ENCODE measurements at places on chromosomes 5 and 9.

- no peak for DNase-seq
Observed at GRCh38 chr5:137714946-137715345, 20.9 kb downstream of the KLHL3 start.

DNA sequence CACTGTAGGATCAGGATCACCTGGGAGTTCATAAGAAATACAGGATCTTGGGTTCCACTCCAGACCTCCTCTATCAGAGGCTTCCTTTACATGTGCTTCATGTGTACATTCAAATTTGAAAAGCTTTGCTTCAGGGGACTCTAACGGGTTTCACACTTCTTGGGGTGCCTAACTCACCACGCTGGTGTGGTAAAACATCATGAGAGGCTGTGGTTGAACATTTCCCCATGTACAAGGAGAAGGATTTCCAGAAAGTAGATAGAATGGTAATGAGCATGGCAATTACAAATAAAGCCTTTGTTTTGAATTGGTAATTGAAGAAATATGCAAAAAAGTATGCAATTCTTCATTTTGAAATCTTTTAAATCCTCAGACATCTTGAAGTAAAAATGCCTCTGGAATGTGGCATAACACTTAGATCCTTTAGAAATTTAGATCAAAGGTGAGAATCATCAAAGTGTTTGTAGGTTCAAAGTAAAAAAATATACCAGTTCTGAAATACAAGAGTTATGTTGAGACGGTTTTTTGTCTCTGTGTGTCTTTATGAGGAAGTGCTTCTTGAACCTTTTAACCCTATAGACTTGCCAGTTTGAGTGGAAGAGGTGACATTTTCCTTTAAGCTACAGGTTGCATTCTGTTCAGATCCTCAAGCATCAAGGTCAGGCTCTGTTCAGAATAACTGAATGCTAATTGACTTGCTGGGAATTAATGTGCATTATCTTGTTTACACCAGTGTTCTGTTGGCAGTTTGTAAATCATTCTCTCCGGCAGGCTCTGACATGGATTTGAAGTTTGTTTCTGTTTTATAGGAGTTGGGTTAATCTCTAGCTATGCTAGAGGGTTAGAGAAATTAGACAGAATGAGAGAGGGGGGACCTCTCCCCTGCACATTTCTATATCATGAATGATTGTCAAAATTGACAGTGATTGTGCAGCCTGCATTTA, 415.3 kb downstream of the MAN2A1 start:
- DNase-seq = no peak

DNA sequence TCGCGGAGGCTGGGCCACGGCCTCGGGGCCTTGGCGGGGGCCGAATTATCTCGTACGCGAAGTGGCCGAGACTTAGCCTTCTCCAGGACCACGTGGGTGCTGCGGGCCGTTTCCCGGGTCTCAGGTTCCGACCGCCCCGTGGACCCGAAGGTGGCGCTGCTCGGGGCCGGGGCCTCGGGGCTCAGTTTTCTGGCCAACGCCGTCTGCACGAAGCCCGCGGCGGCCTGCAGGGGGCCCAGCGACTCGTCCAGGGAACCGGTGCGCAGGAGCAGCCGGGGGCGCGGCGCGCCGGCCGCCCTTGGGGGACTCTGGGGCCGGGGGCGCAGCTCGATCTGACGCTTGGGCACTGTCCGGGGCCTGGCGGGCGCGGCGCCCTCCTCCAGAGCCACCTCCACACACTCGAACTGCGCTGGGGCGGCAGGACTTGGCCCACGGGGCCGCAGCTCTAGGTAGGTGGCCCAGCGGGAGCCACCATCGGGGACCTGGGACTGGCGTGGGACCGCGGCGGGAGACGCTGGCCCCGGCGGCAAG, 716 bp downstream of the PROB1 start:
- DNase-seq = peak; percentile 87

DNA sequence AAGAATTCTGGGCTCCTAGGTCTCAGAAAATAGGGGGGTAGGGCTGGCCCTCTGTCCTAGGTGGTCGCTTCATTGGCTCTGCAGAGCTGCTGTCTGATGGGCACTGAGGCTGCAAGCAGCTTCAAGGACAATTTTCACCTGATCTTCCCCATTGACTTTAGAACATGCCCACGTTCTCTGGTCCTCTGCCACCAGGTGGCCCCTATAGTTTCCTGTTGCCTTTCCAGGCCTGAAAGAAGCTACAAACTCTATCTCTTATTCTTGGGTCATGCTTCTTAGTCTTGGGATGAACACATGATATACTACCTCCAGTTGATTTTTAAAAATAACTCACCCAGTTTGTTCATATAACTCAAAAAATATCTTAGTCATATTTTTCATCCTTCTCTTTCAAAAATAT, 26.3 kb downstream of the SPZ1 start:
- no peak for DNase-seq

- DNase-seq = no peak
Observed at GRCh38 chr9:105171589-105171988, 72.9 kb upstream of the SLC44A1 start.

- no peak for DNase-seq
Observed at GRCh38 chr5:6166698-6167394, 211.5 kb downstream of the MED10 start.

DNA sequence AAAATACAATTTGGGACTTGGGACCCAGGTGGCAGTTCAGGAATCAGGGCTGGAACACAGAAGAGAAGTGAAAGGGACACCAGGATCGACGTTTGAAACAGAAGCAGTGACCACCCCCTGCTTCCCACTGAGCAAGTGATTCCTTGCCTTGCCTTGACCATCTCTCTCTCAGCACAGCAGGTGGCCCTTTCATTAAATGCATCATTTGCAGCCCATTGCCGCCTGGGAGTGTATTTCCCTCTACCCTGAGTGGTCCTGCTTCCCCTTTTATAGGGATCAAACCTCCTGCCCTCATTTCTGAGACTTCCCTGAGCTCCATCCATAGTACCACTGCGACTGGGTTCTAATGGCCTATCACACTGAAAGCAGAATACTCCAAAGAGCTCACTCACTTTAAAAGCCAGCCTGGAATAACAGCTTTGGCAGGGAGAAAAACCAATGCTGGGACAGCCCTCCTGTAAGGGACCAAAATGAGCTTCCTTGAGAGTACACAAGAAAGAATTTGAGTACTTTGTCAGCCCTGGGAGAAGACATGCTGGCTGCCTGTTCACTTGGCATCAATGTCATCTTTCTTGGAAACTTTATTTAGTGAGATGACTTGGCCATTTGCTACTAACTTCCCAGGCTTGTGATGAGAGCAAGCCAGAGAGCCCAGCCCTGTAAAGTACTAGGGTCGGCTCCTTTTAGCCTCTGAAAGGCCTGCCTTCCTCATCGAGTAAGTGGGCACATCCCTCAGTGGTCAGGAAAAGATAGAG, 149.7 kb downstream of the SLIT3 start:
- no peak for DNase-seq

GRCh38 chr5:137300411-137301240, 198.5 kb downstream of the SPOCK1 start:
- DNase-seq = no peak

DNA sequence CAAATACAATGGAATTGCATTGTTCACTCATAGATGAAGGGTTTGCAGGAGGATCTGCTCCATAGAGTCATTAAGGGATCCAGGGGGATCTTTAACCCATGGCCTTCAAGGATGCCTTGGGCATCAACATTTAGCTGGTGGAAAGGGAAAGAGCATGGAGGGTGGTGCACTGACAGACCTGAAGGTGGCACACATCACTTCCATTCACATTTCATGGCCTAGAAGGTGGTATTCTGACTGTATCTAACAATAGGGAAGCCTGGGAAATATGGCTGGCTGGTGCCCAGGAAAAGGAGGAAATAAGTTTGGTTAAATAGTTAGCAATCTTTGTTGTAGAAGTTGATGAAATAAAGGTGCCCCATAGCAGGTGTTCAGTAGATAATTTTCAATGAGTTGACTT, 230.2 kb downstream of the CD180 start:
- DNase-seq = no peak

- no peak for DNase-seq
Observed at GRCh38 chr5:150660108-150660831, 781 bp upstream of the MYOZ3 start.

GRCh38 chr5:170863646-170864045, 1.8 kb downstream of the RANBP17 start:
- no peak for DNase-seq

DNA sequence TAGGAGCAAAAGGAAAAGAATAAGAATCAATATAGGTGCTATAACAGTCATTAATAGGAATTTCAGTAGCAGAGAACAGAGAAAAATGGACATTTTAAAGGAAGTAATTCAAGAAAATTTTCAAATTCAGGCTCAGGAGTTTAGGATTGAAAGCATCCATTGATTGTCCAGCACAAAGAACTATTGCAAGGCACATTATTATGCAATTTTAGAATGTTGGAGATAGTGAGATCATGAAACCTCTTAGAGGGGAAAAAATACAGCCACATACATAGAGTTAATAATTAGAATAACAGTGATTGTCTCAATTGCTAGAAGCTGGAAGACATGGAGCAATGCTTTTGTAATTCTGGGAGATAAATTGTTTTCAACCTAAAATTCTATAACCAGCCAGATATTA, 31.5 kb downstream of the CNTLN start:
- no peak for DNase-seq

DNA sequence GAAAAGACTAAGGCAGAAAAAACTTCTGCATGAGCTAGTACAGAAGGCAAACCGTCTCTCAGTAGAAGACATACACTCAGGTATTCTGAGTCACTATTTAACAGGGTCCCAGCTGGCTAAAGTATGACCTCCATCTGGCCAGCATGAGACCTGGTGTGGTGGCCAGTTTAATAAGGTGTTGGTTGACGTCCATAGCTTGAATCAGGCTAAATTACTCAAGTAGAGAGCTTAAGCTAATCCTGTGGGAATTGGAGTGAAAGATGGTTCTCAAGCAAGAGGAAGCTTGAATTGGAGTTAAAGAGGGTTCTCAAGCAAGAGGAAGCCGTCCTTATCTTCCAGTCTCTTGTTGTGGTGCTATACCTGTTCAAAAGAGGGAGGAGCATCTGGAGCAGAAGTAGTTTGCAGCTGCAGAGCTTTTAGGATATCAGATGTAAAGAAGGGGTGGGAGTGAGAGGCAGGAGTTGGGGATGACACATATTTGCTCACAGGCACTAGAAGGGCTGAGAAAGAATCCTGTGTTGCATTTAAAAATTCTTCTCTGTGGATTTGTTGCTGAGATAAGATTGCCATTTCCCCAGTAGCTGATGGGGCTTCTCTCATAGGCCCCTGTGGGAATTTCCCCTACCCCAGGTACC, 136.1 kb upstream of the RUSC2 start:
- no peak for DNase-seq

GRCh38 chr9:113769412-113769811, 106.7 kb upstream of the ZNF618 start:
- DNase-seq = no peak

GRCh38 chr5:2903451-2904395, 152.2 kb upstream of the IRX2 start:
- no peak for DNase-seq

- no peak for DNase-seq
Observed at GRCh38 chr5:91140657-91141056, 242.5 kb downstream of the ARRDC3 start.

DNA sequence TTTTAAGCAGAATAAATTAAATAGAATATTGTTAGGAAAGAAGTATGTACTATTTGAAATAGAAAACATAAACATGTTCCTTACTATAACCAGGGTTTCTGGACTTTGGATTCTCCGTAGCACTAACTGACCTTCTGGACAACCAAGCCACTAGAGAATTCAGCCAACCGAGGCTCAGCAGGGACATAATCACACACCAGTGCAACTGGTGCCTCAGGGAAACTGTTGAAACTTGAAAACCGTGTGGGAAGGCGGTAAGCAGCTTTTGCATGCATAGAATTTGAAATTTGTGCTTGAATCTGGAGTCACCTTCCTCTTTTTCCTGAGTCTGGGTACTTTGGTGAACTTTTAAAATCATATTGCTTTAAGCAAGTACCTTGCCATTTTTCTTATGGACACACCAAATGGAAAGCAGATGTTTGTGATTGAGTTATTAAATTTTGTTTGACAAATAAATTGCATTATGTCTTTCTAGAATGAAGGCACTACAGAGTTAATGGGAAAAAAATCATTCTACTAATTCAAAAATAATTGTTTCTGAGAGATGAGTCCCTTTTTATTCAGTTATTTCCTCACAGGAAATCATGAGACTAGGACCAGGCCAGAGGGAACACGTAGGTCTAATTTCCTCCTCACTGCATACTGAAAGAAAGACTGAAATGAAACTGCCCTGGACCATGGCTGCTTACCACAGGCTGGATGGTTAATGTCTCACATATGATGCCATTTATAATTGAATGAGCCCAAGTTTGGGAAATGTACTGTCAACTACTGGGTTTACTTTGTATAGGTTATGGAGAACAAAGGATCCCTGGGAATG, 20.6 kb upstream of the SCAMP1 start:
- DNase-seq = no peak

DNA sequence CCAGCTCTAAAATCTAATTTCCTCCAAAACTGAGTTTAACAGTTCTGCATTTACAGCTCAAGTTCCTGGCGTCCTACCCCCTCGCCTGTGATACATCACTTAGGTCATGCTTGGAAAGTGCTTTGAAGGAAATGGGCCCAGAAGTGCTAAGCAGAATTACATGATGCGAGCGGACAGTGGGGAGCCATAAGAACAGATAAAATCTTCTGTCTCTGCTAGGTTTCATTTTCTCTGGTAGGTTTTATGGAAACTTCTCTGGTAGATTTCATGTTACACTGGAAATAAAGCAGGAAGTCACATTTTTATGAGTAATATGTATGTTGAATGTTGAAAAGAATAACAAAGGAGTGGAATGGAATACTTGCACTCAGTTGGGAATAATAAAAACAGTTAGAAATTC, 138.3 kb downstream of the ZDHHC21 start:
- DNase-seq = no peak

DNA sequence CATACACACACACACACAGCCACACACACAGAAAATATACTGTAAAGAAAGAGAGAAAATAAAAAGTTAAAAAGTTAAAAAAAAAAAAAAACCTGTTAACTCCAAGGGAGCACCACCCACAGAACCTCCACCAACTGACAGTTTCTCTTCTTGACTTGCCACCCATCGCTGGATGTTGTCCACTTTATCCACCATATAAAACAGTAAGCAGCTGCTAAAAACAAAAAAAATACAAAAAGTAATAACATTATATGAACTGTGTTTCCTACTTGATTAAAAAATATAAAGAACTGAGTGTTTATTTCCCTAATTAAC, 1.2 kb downstream of the PURA start:
- DNase-seq = no peak

GRCh38 chr5:157823655-157824054, 35.3 kb downstream of the CLINT1 start:
- no peak for DNase-seq

DNA sequence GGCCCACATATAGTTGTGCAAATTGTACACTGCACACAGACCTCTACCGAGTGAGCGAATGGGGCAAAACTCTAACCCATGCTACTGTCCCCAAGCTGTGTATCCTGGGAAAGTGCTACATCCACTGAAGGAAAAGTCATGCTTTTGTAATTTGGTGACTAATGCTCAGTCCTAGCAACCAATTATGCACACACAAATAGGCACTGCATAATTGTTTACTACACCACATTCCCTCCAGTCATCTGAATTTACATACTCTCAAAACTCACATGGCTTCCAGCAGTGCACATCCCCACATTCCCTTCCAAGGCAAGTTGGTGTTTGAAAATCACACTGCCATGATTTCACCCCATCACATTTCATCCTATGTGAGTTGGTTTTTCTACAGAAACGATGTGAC, 125.9 kb upstream of the OSMR start:
- no peak for DNase-seq

All from heart left ventricle (tissue), 16 donors.